Tibial artery (tissue), 4 donors: ENCODE measurements at places on chromosomes 5 and 9.

DNA sequence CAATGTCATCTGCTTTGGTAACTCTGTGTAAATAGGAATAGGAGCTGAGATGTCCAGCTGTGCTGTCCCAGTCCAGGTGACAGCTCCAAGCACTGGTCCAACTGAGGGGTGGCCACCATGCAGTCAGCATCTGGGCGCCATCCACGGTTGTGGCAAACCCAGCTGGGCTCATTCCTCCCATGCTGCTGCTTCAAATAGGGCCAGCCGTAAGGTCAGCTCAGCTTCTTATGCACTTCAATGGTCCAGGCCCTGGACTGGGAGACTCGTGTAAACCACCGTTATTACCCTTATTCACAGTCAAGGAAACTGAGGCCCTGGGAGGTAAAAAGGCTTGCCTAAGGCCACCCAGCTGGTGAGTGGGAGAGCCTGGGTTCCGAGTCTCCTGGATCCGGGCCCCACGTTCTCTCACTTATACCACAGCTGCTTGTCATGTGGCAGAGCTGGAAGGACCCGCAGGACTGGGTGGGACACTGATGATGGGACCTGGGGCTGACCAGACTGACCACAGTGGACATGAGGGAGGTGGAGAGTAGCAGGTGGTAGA, 38.7 kb upstream of the ANGPTL2 start:
- peak; percentile 46 for DNase-seq

GRCh38 chr9:91274949-91275492, 86.7 kb downstream of the AUH start:
- DNase-seq, result no peak

DNA sequence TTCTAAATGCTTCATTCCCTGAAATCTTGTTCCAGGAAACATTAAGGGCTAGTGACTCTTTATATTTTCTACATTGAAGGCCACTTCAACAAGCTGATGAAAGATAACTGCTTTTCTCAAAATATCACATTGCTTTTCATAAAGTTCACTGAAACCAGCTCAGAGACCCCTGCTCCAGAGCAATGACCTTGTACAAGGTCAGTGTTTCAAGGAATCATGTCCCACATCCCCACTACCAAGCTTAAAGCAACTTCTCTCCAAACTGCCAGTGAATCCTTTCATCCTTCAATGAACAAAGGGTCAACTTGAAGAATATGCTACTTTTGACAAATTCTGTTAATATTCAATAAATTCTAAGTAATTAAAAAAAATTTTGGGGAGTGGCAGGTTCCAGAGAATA, 12.0 kb upstream of the SPATA24 start:
- DNase-seq, result no peak

DNA sequence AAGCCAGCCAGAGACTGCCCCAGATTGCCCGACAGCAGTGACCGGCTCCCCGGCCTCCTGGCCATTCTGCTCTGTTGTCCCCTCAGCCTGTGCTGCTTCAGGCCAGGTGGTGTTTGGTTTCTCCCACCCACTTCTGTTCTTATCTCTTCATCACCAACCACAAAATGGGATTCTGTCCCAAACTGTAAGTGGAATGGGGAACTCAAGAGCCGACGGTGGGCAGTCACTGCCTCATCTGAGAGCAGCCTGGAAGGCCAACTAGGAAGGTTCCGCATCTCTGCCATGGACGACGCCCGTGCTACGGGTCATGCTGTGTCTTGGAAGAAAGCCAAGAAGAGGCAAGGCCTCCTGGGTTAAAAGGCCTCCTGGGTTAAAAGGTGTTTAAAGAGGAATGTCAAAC, 219.0 kb upstream of the PIK3R1 start:
- no peak for DNase-seq

DNA sequence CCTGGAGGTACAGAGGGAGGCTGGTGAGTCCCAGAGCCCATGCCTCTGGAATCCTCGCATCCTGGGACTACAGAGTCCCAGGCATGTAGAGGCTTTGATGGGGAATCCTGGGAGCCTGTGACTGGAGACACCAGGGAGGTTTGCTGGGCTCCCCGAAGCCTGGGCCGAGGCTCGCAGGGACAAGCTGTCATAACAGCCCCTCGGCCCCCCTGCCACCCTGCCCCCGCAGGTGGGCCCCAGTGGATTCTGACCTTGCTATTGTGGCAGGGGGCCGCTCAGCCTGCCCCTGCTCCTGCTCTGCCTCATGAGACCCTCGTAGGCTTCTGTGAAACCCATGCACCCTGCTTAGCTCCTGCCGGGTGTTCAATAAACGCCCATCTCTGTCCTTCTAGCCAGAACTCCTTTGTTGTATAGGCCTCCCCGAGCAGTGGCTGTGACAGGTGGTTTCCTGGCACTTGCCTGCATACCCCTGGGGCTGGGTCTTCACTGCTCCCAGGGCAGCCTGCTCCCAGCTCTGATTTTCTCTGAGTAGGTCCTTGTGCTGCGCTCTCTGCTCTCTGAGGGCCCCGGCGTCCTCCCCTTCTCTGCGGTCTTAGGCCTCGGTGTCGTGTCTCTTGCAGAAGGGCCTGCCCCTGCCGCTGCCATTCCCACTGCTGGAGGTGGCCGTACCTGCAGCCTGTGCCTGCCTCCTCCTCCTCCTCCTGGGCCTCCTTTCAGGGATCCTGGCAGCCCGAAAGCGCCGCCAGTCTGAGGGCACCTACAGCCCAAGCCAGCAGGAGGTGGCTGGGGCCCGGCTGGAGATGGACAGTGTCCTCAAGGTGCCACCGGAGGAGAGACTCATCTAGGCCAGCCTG, 20.4 kb downstream of the CRB2 start:
- DNase-seq, result no peak

GRCh38 chr5:69467442-69468225, 25.0 kb upstream of the OCLN start:
- no peak for DNase-seq

DNA sequence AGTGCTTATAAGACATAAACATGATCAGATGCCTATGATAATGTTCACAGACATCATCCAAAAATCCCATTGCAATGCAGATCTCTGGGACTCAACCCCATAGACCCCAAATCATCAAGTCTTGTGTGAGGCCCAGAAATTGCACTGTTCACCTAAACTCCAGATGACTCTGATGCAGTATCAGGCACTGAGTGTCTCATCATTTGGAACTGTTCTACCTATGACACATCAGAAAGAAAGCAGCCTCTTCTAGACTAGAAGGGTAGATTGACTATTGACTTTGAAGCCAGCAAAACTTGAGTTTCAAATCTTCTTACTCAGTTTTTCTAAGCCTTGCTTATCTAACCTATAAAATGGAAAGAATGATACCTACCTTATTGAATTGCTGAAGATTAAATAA, 58.7 kb upstream of the PAPPA start:
- DNase-seq, result no peak

DNA sequence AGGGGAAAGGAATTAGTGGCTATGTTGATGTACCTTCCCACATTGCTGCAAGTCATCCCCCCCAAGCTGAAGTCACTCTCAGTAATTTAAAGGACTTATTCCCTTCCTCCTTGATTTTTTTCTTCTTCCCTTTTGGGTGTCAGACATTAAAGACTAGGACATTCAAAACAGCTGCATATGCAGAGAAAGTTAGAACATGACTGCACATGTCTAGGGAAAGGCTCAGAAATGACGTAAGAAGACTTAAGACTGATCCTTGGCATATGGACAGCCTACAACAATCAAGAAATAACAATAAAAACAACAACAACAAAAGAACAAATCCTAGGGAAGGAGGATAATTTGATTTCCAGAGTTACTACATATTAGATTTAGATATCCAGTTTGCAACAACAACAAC, 997.5 kb downstream of the TLE4 start:
- no peak for DNase-seq

DNA sequence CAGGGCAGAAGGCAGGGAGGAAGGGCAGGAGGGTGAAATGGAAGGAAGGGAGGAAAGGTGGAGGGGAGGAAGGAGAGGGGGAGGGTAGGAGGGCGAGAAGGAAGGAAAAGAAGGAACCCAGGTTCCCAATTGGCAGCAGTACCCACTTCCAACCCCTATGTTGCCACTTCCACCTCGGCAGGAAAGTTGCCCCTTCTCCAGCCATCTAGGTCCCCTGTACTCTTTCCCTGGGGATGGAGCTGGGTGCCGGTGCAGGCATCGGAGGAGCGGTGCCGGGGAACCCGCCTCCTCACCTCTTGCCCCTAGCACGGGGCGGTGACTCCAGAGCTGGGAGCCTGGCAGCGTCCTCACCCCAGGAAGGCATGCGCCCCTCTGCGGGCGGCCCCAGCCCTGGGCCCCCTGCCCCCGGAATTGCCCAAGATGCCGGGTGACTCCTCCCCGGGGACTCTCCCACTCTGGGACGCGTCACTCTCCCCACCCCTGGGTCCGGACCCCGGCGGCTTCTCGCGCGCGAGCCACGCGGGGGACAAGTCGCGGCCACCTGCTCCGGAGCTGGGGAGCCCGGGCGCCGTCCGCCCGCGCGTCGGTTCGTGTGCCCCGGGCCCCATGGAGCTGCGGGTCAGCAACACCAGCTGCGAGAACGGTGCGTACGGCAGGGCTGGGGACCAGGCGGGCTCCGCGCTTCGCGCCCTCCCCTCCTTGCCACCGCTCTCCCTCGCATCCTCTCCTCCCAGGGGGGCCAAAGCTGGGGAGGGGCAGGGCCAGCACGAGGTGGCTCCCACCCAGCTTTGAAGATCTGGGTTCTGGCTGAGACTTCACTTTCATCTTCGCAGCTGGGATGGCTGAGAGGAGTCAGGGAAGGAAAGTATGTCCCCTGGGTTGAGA, at the start of gene NIPAL4:
Gene NIPAL4, plus strand, starts transcription at position 499 of the 885 bp plus-strand sequence. Its CDS starts 108 bp downstream, at position 607.
- no peak for DNase-seq
